ENCODE measurements at places on chromosomes 1 and 21.

GRCh38 chr1:53420341-53420740 lies 38.9 kb upstream of the DMRTB1 start:
- no peak for DNase-seq

GRCh38 chr1:26126321-26127084 lies 14.9 kb downstream of the PDIK1L start:
- DNase-seq, result no peak

DNA sequence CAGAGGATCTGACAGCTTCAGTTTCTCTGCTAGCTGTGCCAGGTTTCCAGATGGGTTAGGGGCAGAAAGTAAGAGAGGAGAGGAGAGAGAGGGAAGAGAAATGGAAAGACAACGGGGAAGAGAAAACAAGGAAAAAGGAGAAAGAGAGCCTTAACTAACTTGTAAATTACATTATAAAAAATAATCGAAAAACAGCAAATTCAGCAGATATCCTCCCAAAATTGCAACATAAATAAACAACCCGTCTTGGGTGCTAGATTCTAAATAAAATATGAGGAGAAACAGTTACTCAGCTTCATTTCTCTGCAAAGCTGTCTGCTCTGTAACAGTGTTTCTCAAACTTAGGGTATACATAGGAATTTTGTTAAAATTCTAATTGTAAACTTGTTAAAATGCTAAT lies 29.2 kb downstream of the SEC16B start:
- DNase-seq, result no peak

DNA sequence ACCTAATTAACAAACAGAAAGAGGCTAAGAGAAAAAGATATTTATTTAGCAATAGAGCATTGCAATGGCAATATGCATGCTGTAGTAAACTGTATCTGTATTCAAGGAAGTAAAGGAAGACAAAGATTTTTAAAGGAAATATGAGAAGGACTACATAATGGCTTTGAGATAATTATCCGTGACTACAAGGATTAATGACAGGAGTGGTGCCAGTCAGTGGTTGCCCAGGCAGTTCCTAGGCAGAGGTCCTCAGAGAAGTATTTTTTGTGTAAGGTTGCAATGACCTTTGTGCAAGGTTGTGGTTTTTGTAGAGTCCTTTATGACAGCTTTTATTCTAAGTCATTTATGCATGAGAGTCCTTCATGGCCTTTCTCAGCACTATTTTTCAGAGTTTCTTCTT lies 711.1 kb upstream of the CHRM3 start:
- no peak for DNase-seq

DNA sequence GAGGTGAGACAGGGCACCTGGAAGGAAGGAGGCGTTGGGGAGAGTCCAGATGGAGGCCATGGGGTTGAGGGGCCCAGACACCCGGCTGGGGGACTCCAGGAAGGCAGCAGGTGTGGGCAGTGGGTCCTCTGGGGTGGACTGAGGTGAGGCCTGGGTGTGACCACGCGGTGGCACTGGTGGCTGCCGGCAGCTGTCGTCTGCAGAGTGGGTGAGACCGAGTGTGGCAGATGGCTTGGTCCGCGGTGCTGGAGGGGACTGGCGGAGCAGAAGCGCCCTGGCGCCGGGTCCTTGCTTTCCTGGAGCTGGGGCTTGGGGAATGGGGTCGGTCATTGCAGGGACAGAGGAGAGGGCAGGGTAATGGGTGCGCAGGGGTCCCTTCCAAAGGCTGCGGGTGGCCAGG lies 12.5 kb downstream of the AGRN start:
- DNase-seq, result no peak

- DNase-seq, result no peak
Measured at GRCh38 chr21:46334351-46335140, 10.6 kb downstream of the PCNT start.

- DNase-seq, result no peak
Measured at GRCh38 chr1:119388450-119388849, 19.9 kb downstream of the HAO2 start.

- DNase-seq, result peak; percentile 92
Measured at GRCh38 chr1:110034451-110035235, at the start of gene STRIP1. TSS of gene STRIP1 (plus strand) at chr1:110034624. CDS start at chr1:110034638, 14 bp downstream.

DNA sequence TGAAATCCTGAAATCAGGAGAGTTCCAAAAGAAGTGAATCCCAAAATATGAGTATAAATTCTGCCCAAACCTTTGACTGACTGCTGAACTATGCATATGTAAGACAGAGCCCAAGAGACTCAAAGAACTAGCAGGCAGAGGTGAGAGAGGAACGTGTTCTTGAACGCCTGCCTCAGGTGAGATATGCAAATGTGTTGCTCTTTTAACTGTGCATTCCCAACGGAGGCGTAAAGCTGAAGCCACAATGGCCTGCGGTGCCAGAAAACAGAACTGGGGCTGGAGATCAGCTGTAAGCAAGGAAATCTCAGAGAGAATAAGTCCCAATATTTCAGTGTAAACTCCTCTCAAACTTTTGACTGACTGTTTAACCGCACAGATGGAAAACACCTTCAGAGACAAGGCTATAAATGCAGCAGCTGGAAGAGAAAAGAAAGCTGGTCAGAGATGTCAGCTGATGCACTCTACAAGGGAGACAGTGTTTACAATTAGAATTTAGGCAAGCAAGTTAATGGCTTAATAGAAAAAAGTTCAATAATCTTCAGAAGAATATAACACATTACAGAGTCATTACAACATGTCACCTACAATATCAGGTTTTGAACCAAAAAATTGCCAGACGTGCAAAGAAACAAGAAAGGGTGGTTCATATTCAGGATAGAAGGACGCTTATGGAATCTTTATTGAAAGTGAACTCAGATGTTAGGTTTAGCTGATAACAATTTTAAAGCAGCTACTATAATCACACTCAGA lies 43.0 kb upstream of the TRIM67 start:
- DNase-seq, result no peak

DNA sequence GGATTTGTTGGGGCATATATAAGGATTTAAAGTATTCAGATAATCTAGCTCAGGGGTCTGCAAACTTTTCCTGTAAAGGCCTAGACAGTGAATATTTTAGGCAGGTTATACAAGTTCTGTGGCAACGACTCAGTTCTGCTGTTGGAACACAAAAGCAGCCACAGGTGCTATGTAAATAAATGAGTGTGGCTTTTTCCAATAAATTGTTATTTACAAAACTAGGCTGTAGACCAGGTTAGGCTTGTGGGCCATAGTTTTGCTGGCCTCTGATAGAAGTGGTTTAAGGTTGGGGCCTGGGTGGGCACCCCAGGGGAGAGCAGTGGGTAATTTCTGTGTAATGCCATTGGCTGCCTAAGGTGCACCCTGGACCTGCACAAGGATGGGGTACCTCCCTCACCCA lies 16.9 kb upstream of the IGFN1 start:
- no peak for DNase-seq

GRCh38 chr1:221279146-221279545 lies 399.9 kb downstream of the HLX start:
- no peak for DNase-seq

DNA sequence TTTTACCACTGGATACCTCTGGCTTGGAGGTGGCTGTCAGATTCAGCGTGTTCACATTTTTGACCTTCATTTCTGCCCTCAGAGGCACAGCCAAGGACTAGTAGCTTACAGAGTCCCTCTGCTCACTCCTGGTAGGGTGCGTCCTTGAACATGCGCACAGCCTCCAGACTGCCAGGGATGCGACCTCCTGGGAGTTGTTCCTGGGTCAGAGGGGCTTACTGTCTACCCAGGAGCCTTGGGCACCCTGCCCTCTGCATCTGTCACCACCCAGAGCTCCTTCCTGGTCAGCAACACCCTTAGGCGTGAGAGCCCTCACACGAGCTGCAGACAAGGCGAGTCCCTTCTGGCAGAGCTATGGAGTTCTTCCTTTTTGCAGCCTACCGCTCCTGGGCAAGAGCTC lies 1.7 kb downstream of the SLX9 start:
- no peak for DNase-seq

GRCh38 chr1:110453829-110454228 lies 2.9 kb downstream of the PROK1 start:
- no peak for DNase-seq

DNA sequence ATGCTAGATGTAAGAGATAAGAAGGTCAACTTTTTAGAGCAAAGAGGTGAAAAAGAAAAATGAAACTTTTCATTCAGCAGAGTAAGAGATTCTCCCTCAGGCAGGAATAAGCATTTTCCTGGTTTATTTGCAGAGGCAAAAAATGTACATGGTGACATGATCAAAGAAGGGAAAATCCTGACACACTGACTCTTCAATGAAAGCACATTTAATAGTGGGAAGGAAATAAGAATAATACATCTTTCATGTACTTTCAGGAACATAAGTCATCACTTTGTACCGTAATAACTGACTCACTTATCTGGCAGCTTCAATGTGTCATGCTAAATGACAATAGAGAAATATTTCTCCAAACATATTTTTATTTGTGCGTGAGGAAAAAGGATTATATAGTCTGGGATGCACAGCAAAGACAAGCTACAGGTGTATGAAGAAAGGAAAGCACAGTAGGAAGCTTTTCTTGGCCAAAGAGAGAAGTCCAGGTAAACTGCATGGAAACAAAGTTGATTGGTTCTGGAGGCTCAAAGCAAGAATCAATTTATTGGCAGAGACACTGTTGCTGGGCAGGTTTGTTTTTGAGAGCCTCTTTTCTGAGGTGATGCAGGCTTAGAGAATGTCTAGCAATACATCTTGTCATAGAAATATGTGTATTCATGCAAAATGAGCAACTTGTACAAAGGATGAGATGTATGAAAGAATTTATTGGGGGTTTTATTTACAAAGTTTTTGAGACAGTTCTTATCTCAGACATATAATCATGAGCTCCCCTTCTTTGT lies 1409.0 kb downstream of the PLA2G4A start:
- DNase-seq, result no peak

- DNase-seq, result no peak
Measured at GRCh38 chr1:210700511-210700910, 371.8 kb downstream of the HHAT start.

GRCh38 chr1:228393268-228393701 lies 13.3 kb downstream of the TRIM11 start:
- no peak for DNase-seq

DNA sequence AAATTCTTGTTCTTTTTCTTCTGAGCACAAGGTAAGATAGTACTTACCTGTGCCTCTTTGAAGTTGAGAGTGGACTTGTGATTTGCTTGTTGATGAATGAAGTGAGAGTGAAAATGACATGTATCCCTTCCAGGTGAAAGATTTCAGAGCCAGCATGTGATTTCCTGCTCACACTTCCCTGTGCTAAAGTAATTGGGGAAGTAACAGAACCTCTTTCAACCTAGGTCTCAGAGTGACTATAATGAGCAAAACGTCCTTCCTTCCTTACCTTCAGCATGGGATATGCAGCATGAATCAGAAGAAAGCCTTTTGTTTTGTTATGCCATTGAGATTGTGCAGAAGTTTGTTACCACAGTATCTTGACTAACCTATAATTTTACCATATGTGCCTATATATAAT lies 24.6 kb downstream of the RAVER2 start:
- no peak for DNase-seq

DNA sequence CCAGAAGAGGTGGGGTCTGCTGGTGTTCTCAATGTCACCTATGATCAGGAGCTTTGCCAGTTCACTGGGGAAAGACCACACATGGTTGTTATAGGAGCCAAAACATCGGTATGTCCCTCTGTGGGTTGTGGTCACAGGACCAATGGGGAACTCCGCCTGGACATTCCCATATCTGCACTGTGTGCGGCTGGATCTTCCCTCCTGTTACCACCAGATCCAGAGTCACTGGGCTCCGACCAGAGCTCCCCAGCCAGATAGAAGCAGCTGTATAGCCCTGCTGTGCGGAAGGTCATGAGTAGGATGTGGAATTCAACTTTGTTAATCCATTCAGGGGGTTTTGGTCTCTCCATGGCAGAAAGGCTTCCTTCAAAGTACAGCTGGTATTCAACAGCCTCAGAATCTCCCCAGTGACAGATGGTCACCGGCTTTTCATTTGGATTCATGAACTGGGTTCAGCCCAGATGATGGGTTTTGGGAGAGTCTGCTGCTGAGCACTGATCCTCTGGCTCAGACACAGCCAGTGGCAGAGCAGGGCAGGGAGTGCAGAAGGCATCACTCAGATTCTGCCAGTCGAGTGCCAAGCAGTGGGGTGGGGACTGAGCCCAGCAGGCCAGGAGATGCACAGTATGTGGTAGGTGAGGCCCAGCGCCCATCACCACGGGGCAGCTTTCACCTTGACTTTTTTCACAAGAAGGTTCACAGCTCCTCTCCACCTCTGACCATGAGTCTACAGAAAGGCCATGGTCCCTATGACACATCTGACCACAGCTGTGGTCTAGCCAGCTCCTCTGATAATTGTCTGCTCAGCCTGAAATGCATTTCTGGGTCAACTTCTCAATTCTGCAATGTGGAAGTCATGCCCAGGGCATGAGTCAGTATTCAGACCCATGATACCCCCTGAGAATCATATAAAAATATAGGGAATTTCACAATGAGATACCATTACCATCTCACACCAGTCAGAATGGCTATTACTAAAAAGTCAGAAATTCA lies 2.9 kb upstream of the SHCBP1L start:
- DNase-seq, result no peak

DNA sequence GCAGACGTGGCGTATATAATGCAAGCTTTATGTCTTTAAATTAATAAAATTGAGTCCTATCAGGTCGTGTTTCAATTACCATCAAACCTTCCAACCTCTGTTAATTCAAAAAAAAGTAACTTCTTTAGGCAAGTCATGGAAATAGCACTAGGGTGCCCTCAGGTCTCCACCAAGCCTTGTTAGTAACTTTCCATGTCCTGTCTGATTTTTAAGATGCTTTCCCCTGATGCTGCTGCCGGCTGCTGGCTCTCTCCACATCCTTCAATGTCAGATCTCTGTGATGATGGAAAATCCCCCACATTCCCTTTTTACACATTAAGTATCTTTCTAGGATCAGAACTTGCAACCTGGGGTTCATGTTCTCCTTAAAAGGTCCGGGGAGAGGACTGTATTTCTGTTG lies 3.0 kb downstream of the ERG start:
- no peak for DNase-seq

DNA sequence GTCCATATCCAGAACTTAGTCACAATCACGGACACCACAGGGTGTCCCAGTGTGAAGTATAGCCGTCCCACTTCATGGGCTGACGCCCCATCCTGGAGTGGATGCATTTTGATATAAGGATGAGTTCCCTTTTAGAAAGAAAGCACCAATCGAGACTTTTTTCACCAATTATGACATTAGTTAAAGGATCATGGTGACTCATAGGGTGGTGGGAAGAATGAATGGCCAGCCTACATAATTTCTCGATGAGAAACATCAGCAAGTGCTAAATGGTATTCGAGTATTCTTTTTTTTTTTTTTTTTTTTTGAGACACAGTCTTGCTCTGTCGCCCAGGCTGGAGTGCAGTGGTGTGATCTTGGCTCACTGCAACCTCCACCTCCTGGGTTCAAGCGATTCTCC lies 38.5 kb upstream of the USP1 start:
- no peak for DNase-seq

Data from H1 (cell line).